ENCODE measurements at places on chromosomes 4 and X.

- no peak for DNase-seq
These were observed 109.9 kb downstream of the DLG3 start for GRCh38 chrX:70554523-70554922.

DNA sequence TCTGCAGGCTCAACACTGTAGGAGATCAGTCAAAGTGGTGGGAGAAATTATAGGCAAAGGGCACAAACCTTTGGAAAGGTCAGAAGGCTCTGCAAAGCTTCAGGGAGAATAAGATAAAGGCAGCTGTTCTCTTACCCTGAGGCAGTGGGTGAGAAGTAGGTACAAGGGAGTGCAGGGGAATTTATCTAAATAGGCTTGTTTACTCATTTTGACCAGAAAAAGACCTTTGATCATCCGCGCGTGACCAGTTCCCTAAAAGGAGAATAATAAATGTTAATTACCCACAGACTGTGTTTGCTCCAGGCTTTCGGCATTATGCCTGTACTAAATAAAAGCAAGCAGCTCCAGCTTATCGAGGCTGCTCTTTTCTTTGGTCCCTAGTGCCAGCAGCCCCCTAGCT, 9.3 kb downstream of the FGFBP2 start:
- DNase-seq, result no peak

GRCh38 chrX:9539605-9540387, 74.9 kb downstream of the TBL1X start:
- no peak for DNase-seq

DNA sequence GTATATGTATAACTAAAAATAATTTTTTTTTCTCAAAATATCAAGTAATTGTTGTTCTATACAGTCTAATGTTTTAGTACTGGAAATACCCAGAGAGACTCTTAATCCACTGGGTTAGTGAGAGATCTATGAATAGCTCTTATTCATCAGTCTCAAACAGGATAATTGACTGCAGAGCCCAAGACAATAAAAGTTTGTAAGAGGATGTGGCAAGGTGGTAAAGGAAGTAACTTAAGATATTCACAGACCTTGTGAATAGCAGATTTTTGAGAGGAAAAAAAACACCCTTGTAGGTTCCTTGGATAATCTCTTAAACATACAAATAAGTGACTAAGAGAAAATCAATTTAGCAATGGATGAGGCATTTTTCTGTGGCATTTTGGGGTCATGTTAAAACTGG, 210.9 kb upstream of the FAM241A start:
- DNase-seq, result no peak

DNA sequence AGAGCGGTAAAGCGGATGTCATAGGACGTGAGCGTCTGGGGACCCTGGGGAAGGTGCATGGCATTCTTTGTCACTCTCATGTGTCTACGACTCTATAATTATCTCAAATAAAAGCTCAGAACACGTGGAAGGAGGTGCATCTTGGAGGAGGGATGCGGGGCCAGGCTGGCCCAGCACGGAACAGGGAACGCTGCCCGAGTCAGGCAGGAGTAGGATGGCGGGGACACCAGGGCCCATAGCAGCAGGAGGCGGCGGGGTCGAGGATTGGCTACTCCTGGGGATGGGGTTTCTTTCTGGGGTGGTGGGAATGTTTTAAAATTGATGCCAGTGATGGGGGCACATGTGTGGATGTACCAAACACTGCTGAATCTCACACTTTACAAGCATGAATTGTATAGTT, 5.4 kb upstream of the HTRA3 start:
- no peak for DNase-seq

GRCh38 chr4:83552924-83553323, 17.0 kb downstream of the GPAT3 start:
- no peak for DNase-seq

DNA sequence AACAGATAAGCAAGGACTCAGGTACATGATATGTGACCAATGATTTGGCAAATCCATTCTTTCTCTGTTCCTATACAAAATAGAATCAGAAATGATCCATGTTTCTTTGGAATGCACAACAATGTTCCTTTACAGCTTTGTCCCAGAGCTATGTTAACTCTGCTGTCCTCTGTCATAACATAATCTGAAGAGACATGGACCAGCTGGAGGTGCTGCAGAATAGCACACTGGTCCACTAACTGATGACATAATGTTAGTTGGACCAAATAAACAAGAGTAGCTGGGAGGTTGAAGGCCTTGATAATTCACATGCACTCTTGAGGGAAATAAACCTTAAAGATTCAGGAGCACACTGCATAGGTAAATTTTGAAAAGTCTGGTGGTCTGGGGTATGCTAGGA, 23.0 kb upstream of the DHX15 start:
- no peak for DNase-seq

- DNase-seq, result no peak
These were observed 7.0 kb upstream of the GABRA4 start for GRCh38 chr4:47000406-47000805.

DNA sequence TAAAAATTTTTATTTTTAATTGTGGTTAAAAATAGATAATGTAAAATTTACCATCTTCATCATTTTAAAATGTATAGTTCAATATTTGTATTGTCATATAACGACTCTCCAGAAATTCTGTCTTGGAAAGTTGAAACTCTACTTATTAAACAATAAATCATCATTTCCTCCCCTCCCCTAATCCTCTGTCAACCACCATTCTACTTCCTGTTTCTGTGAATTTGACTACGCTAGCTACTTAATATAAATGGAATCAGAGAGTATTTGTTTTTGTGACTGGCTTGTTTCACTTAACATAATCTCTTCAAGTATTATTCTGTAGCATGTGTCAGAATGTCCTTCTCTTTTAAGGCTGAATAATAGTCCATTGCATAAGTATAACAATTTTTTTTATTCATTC, 729.0 kb upstream of the AADAT start:
- DNase-seq, result no peak

- no peak for DNase-seq
These were observed 750.5 kb upstream of the HTR2C start for GRCh38 chrX:113833096-113834055.

GRCh38 chrX:107625739-107626138, 2.6 kb upstream of the PRPS1 start:
- no peak for DNase-seq

DNA sequence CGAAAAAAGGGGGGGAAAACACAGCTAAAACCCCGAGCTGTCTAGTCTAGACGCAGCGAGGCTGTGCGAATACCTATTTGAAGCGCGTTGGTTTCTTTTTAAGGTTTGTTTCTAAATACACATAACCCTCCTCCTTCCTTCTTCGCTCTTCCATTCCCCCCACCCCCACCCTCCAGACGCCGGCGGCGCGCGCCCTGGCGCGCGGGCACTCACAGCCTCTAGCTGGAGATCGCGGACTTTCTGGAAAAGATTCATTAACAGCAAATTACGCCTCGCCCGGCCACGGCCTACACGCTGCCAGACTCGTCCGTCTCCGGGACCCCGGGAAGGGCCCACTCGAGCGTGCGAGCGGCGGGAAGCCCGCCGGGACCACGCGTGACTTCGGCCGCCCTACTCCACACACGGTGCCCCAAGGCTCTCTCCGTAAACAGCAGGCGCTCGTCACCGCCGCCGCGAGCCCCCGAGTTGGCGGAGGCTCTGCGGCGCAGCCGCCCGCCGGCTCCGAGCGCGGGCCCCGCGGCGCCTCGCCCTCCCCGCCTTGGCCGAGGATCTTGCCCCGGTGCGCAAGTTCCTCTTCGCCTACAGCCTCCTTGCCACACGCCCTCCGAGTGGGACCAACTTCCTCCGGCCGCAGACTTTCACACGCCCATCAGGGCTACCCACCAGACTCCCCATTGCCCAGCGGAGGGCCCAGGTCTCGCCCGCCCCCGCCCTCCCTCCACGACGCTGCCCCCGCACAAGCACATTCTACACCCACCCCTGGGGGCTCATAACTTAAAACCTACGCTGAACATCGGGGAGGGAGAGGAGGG, 2.0 kb downstream of the BCOR start:
- peak; percentile 29 for DNase-seq

GRCh38 chr4:113760795-113761619, 531 bp downstream of the CAMK2D start:
- peak; percentile 49 for DNase-seq

DNA sequence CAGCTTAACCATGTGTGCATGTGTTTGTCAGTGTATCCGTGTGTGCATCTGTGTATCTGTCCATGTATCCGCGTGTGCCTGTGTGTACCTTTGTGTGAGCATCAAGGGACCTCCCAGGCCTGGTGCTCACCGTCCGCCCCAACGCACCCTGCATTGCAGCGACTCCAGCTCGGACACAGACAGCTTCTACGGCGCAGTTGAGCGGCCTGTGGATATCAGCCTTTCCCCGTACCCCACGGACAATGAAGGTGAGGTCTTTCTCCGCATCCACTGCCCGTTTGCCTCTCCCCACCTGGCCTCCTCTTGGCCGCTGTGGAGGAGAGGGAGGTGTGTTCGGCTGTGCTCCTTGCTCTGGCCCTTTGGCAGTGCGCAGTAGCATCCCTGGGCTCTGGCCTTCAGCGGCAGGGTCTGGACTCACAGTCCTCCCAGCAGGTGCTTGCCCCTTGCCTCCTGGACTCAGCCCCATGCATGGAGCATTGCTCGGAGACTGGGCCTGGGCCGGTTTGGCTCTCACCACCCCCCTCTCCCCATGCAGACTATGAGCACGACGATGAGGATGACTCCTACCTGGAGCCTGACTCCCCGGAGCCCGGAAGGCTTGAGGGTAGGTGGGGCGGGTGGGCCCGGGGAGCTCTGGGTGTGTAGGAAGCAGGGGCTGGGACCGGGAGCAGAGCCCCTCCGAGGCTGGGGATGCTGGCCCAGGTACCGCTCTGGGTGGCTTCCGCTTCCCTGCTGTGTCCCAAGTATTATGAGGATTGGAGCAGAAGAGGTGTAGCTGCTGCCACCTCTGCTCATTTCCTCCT, 16.4 kb upstream of the ADD1 start:
- DNase-seq, result no peak

- DNase-seq, result no peak
These were observed 10.4 kb downstream of the TMSB4X start for GRCh38 chrX:12985331-12985730.

DNA sequence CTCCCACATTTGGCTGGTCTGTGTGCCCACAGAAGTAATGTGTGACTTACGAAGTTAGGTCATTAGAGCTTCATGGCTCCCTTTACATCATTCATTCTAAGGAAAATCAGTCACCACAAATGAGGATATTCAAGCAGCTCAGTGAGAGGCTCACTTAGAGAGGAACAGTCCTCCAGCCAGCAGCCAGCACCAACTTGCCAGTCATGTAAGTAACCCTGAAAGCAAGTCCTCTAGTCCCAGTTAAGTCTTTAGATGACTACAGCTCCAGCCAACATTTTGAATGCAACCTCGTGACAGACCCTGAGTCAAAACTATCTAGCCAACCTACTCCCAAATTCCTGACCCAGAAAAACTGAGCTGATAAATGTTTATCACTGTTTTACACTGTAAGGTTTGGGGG, 71.3 kb downstream of the LRBA start:
- DNase-seq, result no peak

GRCh38 chrX:24229400-24229879, 79.9 kb downstream of the ZFX start:
- DNase-seq, result no peak

DNA sequence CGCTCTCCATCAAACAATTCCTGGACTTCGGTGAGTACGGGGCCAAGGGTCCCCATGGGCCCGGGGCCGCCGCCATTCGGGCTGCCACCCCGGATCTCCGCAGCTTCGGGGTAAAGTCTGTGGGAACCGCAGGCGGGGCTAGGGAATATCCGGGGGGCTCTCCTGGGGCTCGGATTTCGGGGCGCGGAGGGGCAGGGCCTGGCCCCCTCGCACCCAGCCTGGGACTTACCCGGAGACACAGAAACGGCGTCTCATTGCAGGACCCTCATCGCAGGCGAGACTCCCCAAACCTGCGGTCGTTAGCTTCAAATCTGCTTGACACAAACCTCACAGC, 413 bp downstream of the PDK3 start:
- DNase-seq, result no peak

DNA sequence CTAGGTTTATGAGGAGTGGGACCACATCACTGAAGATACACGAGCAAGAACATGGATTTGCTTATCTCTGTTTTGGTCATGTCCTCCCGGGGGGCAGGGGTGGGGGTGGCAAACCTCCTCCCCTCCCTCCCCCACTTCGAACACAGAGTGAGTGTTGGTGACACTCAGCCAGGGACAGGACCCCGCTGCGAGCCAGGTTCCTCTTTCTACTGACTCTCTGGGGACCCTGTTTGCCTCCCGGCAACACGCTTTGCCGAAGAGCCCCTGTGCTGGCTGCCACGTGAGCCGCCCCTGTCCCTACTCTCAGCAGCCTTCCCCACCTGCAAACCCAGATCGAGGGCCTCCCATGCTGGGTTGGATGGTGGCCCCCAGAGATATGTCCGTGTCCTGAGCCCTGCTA, 34.7 kb downstream of the P2RY8 start:
- no peak for DNase-seq
